Right lobe of liver (tissue), 6 donors: ENCODE measurements at places on chromosomes 2 and 18. TPM values are rescaled to one million over a fixed set of nuclear protein-coding genes. Genes with fewer than 3 reads are reported as not detected.

The CNTNAP5 gene
- not detected for total RNA-seq

The GLI2 gene
- 0.31 TPM for total RNA-seq

The ZNF804A gene
- not detected for total RNA-seq

GRCh38 chr2:101064868-101065549, 62.9 kb downstream of the RPL31 start:
- no peak for DNase-seq

DNA sequence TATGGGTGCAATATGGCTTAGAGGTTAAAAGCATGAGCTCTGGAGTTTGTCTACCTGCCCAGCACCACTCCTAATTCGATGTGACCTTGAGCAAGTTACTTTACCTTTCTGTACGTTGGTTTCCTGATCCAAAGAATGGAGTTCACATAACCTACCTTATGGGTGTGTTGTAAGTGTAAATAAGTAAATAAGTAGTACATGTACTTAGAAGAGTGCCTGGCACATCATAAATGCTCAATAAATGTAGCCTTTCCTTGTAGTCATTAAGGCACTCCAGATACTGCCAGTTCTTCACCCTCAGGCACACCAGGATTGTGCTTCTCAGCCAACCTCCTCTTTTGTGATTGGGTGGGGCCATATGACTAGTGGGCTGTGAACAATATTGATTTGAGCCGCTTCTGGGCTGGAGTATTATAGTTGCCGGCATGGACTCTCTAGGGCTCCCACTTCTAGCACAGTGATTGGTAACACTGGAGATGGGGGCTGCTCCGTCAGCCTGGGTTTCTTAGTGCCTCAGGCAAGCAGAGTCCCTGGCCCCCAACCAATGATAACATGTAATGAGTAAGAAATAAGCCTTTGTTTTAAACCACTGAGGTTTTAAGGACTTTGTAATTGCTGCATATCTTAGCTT, 101.7 kb upstream of the NOSTRIN start:
- no peak for DNase-seq

The GPR17 gene
- not detected for total RNA-seq

The SERPINB3 gene
- not detected for total RNA-seq

DNA sequence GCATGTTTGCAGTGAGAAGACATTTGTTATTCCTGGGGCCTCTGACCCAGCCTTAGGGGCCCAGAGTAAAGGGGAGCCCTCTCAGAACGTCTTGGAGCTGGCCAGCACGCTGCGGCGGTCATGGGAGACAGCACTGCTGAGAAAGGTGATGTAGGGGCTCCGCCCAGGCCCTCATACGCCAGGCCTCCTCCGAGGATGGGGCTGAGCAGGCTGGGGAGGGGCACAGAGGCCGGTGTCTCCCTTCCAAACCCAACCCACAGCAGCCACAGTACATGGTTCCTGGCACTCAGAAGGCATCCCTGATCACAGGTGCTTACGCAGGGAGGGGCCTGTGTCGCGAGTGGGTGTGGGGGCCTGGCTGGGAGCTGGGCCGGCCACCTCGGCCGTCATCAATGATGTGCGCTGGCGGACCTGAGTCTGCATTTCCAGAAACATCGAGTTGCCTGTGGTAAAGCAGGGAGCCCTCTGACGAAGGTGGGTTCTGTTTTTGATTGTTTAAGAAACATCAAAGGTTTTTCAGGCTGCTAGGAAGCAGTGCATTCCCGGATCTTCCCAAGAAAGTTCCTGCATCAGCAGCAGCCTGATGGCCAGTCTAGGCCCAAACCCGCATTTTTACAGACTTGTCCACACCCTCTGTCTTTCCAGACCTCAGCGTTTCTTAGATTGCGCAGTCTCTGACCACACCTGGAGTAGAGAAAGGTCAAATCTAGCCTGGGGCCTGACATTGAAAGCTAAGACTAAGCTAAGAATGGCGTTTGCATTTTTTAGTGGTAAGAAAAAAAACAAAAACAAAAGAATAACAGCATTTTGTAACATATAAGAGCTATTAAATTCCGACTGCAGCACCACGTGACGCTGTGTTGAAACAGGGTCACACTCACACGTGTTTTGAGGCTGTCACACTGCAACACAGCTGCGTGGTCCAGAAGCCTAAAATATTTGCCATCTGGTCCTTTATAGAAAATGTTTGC, 51.2 kb upstream of the PXDN start:
- DNase-seq, result no peak

GRCh38 chr2:187853381-187853791, 299.2 kb upstream of the TFPI start:
- DNase-seq, result no peak

GRCh38 chr2:118169359-118170005, 81.2 kb downstream of the INSIG2 start:
- DNase-seq, result no peak

The CHRNG gene
- total RNA-seq, result not detected

The FANCL gene
- total RNA-seq, result 10.7 TPM

The FZD7 gene
- total RNA-seq, result 0.62 TPM
